Thoracic aorta (tissue), 2 donors: ENCODE measurements at places on chromosomes 5 and 9. TPM values are rescaled to one million over a fixed set of nuclear protein-coding genes. Genes with fewer than 3 reads are reported as not detected.

The FAM200C gene
- 2.7 TPM for total RNA-seq

The PNPLA7 gene
- total RNA-seq = 12.7 TPM

The AGXT2 gene
- total RNA-seq = not detected

DNA sequence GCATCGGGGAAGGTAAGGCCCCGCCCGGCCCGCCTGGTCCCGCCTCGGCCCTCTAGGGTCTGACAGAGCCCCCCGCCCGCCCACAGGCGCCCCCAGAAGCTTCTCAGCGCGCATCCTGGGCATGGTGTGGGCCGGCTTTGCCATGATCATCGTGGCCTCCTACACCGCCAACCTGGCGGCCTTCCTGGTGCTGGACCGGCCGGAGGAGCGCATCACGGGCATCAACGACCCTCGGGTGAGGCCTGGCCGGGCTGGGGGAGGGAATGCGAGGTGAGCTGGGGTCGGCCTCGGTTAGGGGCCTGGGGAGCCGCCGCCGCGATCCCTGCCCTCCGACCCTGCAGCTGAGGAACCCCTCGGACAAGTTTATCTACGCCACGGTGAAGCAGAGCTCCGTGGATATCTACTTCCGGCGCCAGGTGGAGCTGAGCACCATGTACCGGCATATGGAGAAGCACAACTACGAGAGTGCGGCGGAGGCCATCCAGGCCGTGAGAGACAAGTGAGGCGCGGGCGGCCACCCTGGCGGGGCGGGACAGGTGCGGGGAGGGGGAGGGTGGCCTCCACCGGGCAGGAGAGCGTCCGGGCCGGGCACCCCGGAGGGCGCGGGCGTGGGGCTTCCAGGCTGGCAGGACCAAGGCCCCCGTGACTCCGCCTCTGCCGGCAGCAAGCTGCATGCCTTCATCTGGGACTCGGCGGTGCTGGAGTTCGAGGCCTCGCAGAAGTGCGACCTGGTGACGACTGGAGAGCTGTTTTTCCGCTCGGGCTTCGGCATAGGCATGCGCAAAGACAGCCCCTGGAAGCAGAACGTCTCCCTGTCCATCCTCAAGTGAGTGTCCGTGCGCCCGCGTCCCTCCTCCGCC, 7.1 kb downstream of the LRRC26 start:
- H3K36me3 ChIP-seq = no peaks in the 10 kb centered on the region
- no peak overlapping the region for H3K27ac ChIP-seq
- H3K4me1 ChIP-seq = peaks cover 16% of the 10 kb centered on the region
- H3K4me3 ChIP-seq = peak overlapping the region; percentile 52
- no peak for DNase-seq

DNA sequence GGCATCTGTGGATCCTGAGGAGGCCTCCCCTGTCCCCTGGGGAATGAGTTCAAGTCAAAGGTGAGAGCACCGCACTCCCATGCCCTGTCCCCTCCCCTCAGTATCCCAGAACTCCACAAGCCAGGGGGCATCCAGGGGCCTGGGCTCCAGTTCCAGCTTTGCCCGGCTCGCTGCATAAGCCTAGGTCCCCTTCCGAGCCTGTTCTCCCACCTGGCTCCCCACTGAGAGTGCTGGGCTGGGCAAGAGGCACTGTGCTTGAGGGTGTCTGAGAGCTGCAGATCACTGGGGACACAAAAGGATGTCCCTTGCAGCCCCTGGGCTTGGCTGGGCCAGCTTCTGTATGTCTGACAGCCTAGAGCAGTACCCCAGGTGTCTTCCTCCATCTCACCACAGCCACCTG, 4.6 kb downstream of the DOK3 start:
- H3K27me3 ChIP-seq = no peaks in the 10 kb centered on the region
- no peak for DNase-seq
- H3K36me3 ChIP-seq = no peaks in the 10 kb centered on the region
